ENCODE measurements at places on chromosomes 6 and 20.
A peak's percentile ranks its signal among the peaks of the same experiment; 100 is the strongest.

DNA sequence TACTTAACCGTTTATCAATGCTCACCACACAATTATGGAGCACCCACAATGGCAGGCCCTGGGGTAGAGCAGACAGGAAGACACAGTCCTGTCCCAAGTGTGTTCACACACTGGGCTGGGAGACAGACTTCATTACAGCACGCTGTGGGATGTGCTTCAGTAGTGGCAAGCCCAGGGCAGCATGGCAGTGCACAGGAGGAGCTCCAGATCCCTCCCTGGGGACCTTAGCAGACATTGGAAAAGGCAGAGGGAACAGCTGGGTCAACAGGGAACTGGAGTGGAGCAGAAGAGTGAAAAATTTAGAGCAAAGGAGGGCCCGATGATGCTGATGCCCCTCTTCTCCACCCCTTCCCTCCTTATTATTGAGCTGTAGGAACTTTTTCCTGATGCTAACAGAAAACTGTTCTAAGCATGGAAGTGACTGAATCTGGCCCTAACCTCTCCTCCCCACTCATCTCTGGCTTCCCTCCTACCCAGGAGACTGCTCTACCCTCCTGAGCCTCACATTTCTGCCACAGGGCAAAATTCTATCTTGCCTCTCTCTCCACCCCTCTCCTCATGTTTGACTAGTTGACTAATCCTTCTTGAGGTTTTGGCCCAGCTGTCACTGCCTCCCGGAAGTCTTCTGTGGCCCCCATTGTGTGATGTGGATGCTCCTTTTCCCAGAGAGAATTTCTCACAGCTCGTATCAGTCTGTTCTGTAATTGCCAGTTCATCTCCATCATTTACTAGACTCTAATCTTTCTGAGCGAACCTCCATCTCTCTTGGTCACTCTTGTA is 41.3 kb upstream of the NOP56 start:
- DNase-seq = no peak

DNA sequence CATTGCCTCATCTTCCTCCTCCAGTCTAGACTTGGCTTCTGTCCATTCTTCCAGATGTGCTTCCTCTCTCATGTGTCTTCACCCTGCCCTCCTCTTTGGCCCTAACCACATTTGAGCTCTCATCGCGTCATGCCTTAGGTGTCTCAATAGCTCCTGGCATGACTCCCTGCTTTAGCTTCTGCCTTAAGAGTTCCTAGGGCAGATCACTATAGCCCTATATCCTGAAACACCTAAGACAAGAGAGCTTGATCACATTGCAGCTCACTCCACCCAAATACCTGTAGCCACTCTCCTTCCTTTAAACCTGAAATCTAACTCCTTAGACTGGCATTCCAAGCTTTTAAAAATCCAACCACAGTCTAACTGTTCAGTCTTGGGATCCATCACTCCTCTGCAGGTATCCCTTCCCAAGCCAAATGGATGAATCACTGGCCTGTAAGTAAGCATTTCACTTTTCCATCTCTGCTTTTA is 69.0 kb upstream of the STXBP5 start:
- DNase-seq = no peak

DNA sequence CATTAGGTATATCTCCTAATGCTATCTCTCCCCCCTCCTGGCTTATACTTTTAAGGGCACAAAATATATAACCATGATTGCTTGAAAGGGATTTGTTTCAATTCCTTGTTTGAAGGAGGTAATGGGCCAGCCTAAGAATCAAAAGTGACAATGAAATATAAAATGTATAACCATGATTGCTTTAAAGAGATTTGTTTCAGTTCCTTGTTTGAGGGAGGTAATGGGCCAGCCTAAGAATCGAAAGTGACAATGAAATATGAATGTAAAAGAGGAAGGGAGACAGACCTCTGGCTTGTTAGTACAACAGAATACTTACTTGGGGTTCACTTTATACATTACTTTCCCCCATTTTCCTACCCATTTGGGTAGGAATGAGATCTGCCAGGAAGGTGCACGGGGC is 55.5 kb downstream of the FOXC1 start:
- no peak for DNase-seq

- DNase-seq = no peak
Measured at GRCh38 chr6:124963416-124963785, 1.2 kb downstream of the RNF217 start.

DNA sequence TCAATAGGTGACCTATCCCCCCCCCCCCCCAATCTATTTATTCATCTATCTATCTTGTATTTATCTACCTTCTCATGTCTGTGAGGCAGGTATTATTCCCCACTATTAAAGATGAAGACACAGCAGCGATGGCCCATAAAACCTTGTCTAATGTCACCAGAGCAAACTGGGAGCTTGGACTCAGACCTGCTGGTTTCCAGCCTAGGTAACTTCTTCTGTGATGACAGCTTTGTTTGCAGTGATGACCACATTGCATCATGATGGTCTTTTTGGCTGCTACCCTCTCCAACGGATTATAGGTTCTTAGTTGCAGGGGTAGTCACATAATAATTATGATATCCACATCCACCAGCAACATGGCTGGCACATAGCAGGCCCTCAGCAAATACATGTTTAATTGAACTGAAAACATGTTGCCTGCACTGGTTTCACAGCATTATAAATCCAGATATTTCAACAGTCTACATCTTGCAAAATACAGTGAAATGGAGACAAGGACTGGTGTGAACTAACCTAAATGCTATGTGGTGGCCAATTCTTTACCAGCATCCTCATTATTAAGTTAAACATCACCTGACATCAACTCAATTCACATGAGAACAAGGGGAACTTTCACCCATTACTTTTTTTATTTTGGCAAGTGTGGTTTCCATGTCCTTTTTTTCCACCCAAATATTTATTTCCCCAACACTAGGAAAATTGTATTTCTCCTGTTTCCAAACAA is 712.5 kb upstream of the NRSN1 start:
- no peak for DNase-seq

- no peak for DNase-seq
Measured at GRCh38 chr6:50966986-50967385, 148.3 kb downstream of the TFAP2B start.

DNA sequence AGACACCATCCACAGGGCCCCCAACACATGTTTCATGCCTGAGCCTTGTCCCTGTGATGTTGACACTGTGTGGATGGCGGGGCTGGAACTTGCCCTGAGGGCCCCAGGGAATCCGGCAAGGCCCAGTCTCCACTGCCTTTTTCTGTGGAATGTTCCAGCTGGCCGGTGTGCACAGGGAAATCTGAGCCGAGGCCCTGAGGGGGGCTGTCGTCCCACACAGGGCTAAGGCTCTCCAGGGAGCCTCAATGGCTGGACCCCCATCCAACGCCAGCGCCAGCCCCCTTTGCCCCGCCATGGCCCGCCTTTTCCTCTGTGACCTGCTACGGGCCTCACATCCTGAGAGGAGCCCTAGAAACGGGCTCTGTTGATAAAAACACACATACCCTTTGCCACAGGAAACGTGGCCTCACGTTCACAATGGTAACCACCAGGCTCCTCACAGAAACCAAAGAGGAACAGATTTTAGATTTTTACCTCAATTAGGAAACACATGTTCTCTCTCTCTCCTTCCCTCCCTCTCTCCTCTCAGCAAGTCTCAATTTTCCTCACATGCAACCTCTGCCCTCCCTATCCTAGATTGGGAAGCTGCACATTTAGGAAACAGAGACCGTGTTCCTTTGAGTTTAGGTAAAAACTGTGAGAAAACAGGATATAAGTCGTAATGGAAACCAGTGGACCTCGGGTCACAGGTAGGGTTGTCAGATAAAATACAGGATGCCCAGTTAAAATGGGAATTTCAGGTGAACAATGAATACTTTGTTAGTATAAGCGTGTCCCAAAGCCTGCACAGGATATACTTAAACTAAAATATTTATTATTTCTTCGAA is 13.7 kb upstream of the ZNF831 start:
- DNase-seq = peak; percentile 92

- no peak for DNase-seq
Measured at GRCh38 chr6:116036885-116037284, 23.8 kb downstream of the FRK start.

DNA sequence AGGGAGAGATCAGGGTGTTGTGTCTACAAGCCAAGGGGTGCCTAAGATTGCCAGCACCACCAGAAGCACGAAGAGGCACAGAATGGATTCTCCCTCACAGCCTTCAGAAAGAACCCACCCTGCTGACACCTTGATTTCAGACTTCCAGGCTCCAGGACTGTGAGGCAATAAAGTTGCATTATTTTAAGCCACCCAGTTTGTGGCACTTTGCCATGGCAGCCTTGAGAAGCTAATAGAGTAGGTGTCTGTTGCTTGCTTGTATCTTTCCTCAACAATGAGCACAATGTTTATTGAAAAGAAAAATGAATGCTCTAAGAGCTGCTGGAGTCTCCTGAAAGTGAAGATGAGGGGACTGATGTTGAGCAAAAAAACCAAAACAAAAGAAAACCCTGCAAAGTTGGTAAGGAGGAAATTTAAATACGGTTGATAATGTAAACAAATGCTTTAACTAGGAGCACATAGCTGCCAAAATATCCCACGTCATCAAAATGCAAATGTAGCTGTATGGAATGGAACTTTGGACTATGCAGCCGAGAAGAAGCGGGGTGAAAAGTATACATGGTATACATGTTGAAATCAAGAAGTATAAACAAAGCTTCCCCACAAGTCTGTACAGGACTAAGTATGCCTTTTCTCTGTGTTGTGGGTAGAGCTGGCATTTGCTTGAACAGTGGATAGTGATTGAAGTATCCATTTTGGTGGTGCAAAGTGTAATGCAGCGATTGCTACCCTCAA is 8.0 kb downstream of the IL20RA start:
- DNase-seq = no peak

DNA sequence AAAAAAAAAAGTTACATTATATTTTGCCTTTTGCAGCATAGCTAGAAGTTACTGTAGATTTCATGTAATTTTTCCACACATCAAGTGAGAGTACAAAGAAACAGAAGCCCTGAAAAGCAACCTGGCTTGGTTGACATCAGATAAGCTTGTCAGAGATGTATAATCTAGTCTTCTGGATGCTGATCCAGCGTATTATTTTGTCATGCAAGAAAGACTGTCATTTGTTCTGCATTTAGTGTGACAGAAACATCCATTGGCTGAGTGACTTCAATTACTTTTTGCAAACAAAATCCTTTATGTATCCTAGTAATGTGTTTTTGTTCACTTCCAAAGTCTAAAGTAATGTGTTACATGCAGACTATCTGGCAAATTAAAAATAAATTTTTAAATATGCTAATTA is 75.3 kb downstream of the FAM83B start:
- DNase-seq = no peak

GRCh38 chr6:71404145-71404966 is 115.7 kb downstream of the OGFRL1 start:
- DNase-seq = no peak

GRCh38 chr6:169172946-169173345 is 80.7 kb downstream of the THBS2 start:
- DNase-seq = no peak

DNA sequence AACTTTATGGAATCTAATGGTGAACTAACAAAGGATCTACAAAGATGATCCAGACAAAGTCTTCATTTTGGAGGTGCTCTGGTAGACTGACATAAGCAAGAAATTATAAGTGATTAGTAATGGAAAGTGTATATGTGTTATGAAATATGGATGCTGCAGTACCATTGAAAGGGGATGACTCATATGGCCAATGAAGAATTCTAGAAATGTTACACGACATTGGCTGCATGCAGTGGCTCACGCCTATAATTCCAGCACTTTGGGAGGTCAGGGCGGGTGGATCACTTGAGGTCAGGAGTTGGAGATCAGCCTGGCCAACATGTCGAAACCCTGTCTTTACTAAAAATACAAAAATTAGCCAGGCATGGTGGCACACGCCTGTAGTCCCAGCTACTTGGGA is 23.5 kb downstream of the CFAP206 start:
- no peak for DNase-seq

DNA sequence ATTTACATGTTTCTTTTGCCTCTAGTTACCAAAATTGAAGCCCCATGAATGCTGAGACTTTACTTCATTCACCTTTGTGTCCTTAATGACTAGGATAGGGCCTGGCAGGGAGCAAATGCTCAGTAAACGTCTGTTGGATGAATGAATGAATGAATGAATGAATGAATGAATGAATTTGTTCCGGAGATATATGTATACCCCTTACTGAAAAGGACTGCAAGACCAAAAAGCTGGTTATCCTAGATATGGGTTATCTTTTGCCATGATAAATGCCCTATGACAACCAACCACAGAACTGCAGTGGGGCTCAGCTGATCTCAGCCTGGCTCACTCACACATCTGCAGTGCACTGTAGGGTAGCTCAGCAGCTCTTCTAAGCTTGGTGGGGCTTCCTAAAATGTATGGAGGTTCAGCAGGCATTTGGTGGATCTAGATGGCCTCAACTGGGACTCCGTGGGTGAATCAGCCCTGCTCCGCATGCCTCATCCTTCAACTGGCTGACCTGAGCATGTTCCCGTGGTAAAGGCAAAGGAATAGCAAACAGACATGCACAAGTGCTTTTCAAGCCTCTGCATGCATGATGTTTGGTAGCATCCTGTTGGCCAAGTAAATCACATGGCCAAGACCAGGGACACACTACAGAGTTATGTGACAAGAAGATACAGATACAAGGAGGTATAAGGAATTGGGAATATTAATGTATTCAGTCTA is 378.7 kb upstream of the SOX4 start:
- DNase-seq = no peak

GRCh38 chr20:59603781-59604541 is at the start of gene PHACTR3:
PHACTR3 (plus strand) TSS chr20:59604540; CDS start chr20:59605015, 475 bp downstream.
- no peak for DNase-seq

- no peak for DNase-seq
Measured at GRCh38 chr6:170344631-170345576, 38.3 kb downstream of the FAM120B start.

DNA sequence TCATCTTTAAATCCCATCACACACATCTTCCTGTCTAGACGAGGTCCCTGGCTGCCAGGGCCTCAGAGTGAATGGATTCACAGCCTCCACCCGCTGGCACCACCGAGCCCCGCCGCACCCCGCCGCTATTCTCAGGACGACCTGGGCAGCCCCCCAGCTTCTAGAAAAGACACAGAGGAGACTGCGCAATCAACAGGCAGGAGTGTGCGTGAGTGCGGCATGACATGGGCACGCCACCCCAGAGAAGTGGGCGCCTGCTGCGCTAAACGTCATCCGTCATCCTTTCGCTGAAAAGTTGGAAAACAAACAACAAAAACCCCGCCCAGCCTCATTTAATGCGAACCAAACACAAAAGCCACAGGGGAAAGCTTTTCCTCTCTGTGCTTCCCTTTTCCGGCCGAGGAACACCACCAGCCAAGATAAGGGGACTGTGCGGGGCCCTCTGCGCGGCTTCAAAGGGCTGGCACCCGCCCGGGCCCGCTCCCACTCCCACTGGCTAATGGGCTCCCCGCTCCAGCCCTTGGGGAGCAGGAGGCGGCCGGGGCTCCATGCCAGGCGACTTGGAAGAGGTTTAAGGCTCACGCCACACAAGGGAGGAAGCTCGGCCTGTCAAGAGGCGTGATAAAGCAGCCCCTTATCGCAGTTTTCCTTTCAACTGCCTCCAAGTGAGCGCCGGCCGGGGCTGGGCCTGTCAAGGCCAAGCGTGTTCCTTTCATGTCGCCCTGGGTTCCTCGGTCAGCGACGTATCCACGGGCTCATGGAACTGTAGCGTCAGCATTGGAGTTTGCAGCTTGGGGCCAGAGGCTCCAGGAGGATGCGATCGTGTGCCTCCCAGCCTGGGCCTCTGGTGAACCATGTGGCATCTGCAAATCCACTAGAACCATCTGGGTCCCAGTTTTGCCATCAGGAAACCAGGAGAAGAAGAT is 50.1 kb downstream of the NFATC2 start:
- no peak for DNase-seq

Data from CD4-positive, alpha-beta T cell treated with Interleukin-4 for 4 hours (primary cell).